ENCODE measurements at places on chromosomes 6 and 20.

GRCh38 chr6:11202513-11203305 is 29.8 kb downstream of the NEDD9 start:
- DNase-seq, result no peak

DNA sequence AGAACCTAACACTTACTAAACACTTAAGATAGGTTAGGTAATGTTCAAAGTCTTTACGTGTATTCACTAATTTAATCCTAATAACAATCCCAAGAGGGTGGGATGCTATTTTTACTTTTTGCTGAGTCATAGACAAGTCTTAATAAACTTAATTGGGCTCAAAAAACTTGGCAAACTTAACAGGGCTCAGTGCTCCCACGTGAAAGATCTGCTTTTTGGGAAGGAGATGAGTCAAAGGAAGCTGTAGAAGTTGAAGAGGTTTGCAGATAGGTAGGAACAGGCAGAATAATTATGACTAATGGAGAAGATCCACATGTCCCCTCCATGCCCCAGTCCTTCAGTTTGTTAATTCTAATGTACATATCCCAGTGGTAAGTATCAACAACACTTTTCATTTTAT is 44.5 kb upstream of the STMND1 start:
- DNase-seq, result no peak

DNA sequence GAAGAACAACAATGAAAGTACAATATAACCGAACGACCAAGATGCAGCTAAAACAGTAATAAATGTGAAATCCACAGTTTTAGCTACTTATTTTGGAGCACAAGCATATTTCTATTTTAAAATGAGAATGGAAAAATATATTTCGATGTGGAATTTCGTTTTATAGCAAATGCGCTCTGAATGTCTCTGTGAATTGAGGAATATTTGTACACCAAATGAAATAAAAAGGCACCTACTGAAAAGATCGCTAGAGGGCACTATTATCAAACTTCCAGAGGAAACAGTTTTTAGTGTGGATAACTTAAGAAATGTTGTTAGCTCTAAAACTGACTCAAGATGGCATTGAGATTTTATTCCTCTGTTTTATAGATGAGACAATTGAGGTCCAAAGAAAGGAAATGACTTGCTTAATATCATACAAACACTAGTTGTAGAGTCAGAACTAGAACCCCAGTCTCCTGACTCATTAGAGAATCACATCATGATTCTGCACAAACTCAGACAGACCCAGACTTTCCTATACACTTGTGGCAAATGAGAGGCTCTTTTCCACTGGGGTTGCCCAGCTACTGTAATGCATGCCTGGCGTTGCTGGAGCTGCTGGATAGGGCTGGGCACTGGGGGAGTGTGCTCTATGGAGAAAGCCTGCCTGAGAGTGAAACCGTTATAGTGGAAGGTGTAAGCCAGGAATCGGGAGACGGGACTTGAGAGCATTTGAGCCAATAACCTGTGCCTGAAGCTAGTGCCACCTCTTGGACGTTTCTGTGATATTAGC is 51.9 kb downstream of the GCLC start:
- no peak for DNase-seq

GRCh38 chr20:49043000-49043399 is 3.1 kb upstream of the CSE1L start:
- DNase-seq, result no peak

GRCh38 chr6:30037182-30037788 is 23.8 kb upstream of the POLR1H start:
- DNase-seq, result peak; percentile 19

DNA sequence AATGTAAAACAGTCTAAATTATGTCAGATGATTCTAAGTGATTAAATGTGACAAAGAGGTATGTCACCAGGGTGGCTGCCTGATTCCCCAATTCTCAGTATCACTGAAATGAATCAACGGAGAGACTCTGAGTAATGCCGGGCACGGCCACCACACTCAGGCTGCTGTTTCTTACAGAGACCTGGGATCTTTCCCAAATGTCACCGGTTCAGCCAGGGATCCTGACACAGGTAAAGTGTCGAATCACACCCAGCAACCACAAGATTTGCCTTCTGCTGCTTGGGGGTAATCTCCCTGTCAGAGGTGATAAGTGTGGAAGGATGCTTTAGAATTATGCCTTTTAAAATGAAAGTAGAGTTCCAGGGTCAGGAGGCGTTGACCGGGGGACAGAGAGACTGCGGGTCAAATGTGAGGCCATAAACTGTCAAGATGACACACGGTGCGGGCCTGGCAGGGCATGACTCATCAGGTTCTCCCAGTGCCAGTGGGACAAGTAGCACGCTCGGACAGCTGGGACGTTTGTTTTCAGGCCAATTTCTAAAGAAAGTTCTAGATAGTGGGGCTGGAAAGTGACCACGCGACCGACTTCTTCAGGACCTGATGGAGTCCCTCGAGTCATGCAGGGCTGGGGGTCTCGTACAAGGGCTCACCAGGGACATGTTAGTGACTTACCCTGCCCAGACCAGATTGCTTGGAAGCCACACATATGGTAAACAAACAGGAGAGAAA is 48.9 kb downstream of the PRDM1 start:
- no peak for DNase-seq

- DNase-seq, result no peak
These were observed 70.1 kb downstream of the NRN1 start for GRCh38 chr6:5936631-5937030.

DNA sequence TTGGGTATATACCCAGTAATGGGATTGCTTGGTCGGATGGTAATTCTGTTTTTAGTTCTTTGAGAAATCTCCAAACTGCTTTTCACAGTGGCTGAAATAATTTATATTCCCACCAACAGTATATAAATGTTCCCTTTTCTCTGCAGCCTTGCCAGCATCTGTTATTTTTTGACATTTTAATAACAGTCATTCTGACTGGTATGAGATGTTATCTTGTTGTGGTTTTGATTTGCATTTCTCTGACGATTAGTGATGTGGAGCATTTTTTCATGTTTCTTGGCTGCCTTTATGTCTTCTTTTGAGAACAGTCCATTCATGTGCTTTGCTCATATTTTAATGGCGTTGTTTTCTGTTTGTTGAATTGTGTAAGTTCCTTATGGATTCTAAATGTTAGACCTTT is 641.6 kb downstream of the HACE1 start:
- no peak for DNase-seq

GRCh38 chr20:21573259-21573658 is 59.4 kb upstream of the NKX2-2 start:
- DNase-seq, result no peak

- DNase-seq, result no peak
These were observed 101.7 kb upstream of the HDGFL1 start for GRCh38 chr6:22467645-22468044.

- peak; percentile 59 for DNase-seq
These were observed 9.0 kb upstream of the GRM4 start for GRCh38 chr6:34154668-34155447.

DNA sequence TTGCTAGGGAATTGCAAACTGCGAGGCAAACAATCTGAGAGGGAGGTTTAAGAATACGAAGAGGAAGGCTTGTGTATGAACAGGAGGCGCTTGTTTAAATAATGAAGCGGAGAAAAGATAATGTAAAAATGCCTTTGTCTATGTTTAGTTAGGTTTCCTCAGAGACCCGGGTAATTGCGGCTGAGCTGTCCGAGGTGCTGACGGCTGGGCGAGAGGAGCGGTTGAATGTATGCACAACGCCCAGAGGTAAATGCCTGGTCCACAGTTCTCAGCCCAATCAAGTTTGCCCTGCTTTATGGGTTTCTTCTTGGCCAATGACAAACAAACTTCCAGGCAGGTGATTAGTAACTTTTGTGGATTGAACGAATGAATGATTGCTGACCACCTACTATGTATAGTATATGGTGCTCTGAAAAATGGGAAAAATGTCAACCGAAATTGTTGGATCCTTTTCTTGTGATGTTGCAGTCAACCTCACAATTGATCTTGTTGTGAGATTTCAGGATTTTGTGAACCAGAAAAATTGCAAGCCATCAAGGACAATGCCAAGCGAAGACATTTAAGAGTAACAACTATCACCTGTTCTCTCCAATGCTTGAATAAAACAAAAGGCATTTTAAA is 38.3 kb upstream of the SLC32A1 start:
- DNase-seq, result peak; percentile 46

DNA sequence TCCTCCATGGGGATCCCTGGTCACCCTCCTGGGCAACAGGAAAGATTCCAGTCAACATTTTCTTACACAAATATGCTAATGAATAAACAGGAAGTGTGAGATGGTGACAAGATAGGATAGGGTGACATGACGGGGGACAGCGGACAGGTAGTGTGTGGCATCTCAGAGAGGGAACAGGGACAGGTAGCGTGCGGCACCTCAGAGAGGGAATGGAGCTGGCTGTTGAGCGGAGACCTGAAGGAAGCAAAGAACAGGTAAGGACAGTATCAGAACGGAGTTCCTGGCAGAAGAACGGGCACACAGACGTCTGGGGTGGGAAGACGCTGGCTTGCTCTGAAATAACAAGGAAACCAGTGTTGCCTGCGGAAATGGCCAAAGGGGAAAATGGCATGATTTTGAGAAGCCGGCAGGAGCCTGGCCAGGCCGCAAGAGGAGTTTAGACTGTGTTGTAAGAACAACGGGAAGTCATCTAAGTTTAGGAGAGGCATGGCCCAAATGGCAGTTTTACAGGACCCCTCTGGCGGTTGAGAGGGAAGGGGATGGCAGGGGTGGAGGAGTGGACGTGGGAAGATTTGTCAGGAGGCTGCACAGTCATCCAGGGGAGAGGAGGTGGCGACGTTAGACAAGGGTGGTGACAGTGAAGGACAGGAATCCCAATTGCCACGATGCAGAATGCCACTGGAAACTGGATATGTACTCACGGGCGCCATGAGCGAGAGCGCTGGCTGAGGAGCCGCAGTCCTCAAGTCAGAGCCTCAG is 111.6 kb downstream of the JPH2 start:
- DNase-seq, result peak; percentile 59

DNA sequence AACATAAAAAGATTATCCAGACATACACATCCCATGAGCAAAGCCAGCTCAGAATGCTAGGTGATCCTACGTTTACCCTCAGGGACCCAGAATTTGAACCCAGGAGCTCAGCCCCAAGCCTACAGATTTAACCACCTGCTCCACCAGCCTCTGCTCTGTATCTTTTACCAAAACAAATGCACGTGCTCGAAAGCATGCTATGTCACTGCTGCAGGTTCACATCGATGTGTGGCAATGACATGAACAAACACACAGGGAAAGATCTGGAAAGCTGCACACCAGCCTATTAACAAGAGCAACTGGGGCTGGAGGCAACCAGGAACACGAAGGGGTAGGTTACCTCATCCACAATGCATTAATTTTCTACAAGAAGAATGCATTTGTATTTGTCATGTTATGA is 32.1 kb downstream of the PREX1 start:
- DNase-seq, result no peak

DNA sequence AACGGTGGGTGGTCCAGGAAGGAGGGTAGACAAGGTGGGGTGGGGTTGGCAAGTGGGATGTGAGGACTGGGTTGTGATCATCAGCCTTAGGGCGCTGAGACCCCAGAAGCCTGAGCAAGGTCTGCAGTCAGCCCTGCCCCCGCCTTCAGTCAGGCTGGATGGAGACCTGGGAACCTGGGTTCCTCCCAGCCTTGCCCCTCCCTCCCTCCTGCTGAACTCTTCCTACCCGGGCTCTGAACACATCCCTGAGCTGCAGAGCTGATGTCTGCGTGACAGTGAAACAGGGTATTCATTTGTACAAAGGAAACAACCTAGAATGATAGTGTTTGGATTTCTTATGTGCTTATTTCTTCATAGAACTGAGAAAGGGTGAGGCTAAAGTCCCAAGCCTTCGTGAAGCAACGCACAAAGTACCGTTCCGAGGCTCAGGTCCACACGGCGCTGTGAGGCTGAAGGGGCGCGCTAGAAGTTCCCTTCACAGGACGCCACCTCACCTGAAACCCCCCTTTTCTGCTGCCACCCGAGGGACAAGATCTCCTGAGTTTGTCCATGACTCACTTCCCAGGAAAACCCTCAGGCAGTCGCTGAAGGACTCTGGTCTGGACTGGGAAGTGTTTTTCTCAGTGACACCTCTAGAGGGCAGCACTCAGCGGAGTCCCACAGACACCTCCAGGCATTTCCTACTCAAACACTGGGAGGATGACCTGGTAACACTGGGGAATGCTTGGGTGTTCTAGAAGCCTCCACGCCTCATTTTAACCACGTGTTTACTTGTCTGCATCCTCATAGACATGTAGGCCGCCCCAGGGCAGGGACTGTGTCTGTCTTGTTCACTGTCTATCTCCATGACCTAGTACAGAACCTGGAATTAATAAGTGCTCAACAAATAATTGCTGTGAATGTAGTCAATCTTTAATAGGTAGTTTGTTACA is 1.2 kb downstream of the GSTA5 start:
- DNase-seq, result peak; percentile 41

DNA sequence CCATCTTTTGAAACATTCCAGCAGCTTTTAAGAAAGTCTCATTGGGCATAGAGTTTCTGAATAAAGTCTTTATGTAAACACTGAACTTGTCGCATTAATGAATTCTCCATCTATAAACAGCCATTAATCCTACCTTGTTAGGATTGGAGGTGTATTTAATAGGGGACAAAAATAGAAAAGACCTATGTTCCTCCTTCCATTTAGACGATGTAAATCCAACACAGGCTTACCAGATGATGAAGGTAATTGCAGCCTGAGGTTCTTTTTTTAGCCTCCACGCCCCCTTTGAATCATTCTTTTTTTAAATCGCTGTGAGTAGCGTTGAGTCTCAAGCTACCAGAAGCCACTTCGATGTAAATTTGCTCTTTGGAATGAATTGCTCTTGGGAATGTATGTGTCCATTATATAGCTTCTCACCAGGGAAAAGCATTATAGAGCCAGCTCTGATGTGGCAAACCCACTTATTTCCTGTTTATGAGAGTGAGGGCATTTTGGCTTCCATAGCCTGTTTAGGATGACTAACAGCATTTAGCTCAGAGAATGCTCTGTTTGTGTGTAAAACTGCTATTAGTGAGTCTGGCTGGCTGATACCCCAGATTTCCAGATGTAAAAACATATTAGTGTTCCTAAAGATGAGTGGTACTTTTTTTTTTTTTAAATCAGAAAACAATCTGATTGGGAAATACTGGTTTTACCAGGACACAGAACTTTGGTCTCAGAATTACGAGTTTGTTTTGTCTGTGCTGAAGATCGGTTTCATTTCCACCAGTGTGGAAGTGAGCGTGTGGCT is 74.9 kb upstream of the CLDN20 start:
- DNase-seq, result peak; percentile 74

- DNase-seq, result no peak
These were observed 182.7 kb upstream of the SALL4 start for GRCh38 chr20:51985013-51985415.

DNA sequence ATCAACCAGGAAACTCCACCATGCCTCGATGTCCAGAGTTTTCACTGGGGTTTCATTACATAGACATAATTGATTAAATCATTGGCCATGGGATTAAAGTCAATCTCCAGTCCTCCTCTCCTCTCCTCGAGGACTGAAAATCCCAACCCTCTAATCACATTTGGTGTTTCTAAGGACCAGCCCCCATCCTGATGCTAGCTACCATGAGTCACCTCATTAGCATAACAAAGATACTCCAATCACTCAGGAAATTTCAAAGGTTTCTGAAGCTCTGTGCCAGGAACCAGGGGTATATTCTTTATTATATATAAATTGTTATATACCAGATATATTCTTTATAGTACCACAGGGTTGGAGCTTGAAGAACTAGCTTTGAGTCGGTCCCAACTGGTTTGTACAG is 212.9 kb upstream of the PRND start:
- no peak for DNase-seq

All from left lung (tissue), 14 donors.